ENCODE measurements at places on chromosomes 16 and 17. TPM values are rescaled to one million over a fixed set of nuclear protein-coding genes. Genes with fewer than 3 reads are reported as not detected.

DNA sequence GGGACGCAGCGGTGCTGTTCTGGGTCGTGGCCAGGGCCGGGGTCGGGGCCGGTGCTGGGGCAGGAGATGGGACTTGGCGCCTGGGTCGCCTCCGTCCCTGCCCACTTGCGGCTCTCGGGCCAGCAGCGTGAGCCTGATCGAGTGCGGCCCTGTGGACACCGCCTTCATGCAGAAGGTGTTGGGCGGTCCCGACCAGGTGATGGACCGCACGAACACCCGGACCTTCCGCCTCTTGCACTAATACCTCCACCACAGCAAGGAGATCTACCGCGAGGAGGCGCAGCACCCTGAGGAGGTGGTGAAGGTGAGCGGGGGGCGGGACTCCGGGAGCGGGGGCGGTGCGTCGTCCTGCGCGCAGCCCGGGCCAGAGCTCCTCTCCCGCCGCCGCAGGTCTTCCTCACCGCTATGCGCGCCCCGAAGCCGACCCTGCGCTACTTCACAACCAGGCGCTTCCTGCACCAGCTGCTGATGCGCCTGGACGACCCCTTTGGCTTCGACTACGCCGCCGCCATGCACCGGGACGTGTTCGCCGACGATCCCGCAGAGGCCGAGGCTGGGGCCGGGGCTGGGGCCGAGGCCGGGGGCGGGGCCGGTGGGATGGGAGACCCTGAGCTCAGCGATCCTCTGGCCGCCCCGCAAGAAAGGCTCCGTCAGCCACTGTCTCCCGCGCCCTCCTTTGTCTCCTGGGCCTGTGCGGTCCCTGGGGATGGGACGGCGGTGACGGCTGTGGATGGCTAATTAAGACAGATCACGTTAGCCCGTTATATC is 4.5 kb upstream of the HSD17B1 start:
- DNase-seq = no peak

- DNase-seq = no peak
These were observed 27.4 kb downstream of the TMEM132E start for GRCh38 chr17:34606763-34607162.

DNA sequence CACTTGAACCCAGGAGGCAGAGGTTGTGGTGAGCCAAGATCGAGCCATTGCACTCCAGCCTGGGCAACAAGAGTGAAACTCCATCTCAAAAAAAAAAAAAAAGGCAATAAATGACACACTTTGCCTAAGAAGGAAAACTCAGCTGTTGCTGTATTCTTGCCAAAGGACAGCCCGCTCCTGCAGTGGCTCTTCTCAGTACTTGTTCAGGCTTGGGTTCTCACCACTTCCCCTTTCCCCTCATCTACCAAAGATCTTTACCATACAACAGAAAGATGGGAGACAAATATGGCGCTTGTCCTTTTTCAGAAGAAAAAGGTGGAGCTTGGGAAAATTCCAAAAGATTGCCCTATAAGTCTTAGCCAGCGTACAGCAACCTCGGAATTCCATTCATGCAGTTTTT is 58.5 kb downstream of the MYH13 start:
- no peak for DNase-seq

DNA sequence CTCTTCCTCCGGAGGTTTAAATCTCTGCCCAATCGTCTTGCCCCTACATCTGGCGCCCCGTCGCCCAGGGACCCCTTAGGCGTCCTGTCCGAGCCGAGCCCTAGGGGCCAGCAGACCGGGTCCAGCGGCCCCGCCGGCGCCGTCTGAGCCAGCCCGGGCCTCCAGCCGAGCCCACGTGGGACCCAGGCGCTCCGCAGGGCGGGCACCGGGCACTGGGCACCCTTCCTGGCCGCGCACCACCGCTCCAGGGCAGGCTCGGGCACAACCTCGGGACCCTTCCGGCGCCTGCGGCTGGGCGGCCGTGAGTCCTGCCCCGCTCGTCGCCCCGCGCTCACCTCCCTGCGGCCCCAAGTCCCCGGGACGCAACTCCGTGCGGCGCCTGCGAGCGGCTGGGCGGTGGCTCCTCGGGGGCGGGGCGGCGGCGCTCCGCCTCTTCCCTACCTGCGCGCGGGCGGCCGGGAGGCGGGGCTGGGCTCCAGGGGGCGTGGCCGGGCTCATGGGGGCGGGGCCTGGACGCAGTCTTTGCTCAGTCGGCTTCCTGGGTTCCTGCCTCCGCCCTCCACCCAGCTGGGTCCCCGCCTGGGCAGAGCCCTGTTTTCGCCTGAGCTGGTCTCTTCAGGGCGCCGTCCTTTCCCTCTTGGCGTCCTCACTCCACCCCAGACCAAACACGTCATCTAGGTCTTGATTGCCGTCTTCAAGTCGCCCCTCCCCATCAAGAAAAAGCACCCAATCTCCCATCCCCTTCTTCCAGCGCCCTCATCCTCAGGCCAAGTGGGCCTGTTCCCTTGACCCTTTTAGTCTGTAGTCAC is at the start of gene RHBDF2:
Gene RHBDF2, minus strand, starts transcription at position 406 of the 809 bp plus-strand sequence. CDS start 19,899 bp downstream, outside the sequence.
- no peak for DNase-seq

- no peak for DNase-seq
These were observed 423.0 kb upstream of the PSMD7 start for GRCh38 chr16:73873643-73874042.

GRCh38 chr17:17131839-17132238 is 74.3 kb downstream of the PLD6 start:
- DNase-seq = no peak

The TBC1D26 gene
- 0.19 TPM for polyA plus RNA-seq

The HOXB3 gene
- 150 TPM for polyA plus RNA-seq

The HYDIN gene
- polyA plus RNA-seq = 12.5 TPM

The TEKT1 gene
- polyA plus RNA-seq = 1.2 TPM
